Activated naive CD4-positive, alpha-beta T cell (primary cell): ENCODE measurements at places on chromosomes 4 and X.

GRCh38 chrX:13836575-13836974 is 19.7 kb upstream of the GPM6B start:
- DNase-seq, result no peak

DNA sequence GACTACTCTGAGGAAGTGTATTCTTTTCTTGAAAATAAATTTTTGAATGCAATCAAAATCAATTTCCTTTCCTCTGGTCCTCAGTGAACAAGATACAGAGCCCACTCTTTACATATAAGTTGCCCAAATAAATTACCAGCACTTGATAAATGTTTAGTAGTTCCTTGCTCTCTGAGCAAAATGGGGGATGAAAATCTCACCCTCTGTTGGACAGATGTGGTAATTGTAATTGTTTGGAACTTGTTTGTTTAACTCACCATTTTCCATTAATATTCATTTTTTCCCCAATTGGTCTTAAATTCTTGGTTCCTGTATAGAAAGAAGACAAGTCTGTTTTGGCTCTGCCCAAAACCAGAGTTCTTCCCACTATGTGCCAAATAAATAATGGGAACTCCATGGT is 146.3 kb downstream of the LDB2 start:
- DNase-seq, result no peak

DNA sequence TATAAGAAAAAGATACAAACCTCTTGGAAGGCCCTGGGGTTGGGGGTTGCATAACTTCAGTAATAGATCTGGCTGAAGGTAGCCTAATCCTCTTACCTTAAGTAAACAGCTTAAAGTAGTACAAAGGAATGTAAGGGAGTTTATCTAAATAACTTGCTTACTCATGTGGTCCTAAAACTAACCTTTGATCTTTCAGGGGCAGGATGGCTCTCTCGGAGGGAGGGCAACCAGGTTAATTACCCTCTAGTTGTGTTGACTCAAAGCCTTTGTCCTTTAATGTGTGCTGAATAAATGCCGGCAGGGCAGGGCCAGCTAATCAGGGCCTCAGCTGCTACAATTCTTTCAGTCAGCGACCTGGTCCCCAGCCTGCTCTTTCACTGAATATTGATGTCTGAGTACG is 822.0 kb upstream of the SLIT2 start:
- no peak for DNase-seq

DNA sequence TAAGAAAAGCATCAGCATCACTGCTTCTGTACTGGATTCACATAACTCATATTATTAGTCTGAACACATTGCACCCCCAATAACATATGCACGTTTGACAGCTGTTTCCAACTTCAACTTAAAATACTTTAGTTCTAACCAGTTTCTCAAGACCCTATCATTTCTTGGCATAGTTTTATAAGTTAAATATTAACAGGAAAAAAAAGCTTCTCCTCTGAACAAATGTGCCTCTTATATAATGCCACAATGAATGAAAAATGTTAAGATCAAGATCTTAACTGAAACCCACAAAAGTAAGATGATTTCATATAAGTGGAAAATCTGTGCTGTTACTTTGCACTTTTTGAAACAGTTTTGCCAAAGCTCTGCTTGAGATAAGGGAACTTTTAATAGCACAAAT is 652.8 kb upstream of the FAM241A start:
- DNase-seq, result no peak

DNA sequence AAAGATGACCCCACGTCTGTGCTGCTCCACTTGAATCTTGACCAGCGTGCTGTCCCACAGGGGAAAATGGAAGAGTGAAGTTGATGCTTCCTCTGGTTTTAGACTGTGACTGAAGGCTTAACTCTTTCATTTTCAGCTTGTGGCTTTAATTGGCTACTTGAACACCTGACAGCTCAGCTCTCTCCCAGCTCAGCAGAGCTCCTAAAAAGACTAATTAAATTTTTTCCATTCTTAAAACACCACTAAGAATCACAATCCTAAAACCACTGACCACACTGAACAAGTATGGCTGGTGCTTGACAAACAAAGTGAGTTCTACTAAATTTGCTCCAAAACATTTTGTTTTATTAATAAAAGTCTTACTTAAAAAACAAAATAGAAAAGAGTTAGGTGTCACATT is 71.7 kb downstream of the SRPX start:
- DNase-seq, result no peak

DNA sequence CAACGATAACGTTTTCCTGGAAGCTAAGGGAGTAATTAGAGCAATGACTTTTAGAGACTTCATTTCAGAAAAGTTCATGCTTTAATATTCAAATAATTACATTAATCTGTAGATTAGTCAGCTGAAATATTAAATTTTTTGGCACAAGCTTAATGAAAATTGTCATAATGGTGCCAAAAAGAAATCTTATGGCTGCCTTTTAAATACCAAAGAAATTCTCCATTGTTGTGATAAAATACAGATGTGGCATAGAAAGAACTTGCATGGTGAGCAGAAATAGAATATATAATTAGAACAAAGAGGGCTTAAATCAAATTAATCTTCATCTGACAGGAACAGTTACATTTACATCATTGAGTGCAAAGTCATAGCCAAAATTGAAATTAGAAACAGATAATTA is 263.5 kb downstream of the AFF2 start:
- DNase-seq, result no peak

GRCh38 chr4:48844843-48845242 is 14.0 kb downstream of the OCIAD1 start:
- DNase-seq, result no peak

GRCh38 chr4:89469930-89470375 is 162.4 kb upstream of the GPRIN3 start:
- DNase-seq, result no peak

DNA sequence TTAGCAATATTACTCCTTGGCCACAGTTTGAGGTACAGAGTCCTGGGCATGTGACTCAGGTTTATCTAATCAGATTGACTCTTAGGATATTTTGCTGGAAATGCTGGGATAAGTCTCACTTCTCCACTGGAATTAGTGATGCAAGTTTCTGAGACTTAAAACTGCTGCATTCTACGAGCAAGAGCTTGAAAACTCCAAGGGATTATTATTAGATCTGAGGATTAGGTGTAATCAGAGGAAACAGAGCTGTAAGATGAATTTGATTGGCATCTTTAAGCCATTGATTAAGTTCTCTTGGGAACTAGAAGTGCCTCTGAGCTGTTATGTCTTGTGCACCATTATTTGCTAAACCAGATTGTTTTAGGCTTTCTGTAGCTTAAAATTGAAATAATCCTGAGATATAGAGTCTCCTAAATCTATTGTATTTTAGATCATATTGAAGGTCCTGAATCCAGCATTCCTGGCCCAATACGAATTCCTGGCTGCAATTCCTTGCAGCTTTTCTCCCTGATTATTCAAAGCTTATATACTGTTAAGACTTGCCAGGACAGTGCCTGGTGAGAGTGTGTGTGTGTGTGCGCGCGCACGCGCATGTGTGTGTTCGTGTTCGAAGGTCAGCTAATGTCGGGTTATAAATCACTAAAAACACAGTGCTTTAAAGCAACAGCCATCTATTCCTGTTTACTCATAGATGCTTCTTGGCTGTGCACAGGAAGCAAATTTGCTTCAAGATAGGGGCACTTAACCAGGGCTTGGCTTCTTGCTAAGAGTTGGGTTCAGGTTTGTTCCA is 735.1 kb downstream of the STIM2 start:
- no peak for DNase-seq

GRCh38 chrX:136055651-136056221 is 70.5 kb downstream of the SLC9A6 start:
- DNase-seq, result no peak

GRCh38 chr4:14392378-14392777 is 609.9 kb upstream of the CPEB2 start:
- DNase-seq, result no peak

DNA sequence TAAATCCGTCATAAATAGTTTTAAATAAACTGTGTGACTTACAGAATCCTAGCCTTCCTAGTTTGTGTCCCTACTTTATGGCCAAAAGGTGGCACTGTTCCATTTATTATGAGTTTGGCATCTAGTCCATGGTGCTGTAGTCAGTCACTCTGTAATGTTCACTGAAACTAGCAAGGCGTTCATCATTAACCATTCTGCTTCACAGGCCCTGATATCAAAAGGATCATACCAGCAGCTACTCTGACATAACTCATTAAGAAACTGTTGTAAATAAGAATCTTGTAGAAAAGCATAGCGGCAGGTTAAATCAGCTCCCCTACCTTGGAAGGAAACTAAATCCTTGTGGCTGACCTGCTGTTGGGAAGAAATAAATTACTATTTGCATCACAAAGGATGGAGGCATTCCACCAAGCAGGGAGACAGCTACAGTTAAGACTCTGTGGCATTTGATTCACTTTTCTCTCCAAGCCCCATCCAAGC is 919.6 kb upstream of the DIAPH2 start:
- no peak for DNase-seq

DNA sequence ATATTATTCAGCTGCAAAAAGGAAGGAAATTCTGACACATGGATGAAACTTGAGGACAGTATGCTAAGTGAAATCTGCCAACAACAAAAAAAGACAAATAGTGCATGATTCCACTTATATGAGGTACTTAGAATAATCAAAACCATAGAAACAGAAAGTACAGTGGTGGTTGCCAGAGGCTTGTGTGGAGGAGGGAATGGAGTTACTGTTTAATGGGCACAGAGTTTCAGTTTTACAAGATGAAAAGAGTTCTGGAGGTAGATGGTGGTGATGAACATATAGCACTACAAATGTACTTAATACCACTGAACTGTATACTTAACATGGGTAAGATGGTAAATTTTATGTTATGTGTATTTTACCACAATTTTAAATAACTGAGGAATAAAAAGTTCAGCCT is 212.0 kb upstream of the KLF3 start:
- no peak for DNase-seq

- no peak for DNase-seq
Measured at GRCh38 chrX:13852001-13852695, 35.3 kb upstream of the GPM6B start.

GRCh38 chrX:40502688-40503087 is 78.1 kb upstream of the ATP6AP2 start:
- no peak for DNase-seq

DNA sequence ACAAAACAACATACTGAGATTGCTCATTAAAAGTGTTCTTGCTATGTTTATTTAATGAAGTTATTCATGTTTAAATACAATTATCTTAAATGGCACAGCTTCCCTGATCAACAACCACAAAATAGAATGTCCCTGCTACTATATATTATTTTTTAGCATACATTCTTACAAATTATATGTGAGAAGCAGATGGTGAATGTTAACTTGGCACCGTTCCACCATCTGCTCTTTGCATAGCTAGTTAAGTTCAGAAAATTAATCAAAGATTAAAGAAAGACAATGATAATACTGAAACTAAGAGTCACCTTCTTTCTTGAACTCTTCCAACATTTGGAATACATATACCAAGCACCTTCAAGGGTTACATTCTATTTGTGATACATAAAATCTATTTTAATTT is 94.2 kb downstream of the PPP3CA start:
- DNase-seq, result no peak

- no peak for DNase-seq
Measured at GRCh38 chr4:100688368-100688767, 170.5 kb upstream of the EMCN start.

GRCh38 chr4:118410138-118410537 is 57.3 kb upstream of the PRSS12 start:
- DNase-seq, result no peak

DNA sequence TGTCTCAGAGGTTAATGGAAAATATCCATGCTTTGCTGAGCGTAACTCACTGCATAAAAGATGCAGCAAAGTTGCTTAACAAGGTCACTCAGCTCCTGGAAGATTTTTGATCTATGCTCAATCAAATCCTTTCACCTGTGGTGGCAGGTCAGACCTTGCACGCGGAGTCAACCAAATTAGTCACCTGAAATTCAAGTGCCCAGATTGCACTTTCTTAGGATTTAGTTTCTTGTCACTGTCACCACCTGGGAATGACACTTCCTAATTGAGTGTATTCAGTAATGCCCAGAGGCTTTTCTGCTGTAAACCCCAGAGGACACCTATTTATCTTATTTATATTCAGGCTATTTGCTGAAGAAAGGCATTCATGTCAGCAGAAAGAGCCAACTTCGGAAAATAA is 215.8 kb upstream of the SMIM31 start:
- no peak for DNase-seq

DNA sequence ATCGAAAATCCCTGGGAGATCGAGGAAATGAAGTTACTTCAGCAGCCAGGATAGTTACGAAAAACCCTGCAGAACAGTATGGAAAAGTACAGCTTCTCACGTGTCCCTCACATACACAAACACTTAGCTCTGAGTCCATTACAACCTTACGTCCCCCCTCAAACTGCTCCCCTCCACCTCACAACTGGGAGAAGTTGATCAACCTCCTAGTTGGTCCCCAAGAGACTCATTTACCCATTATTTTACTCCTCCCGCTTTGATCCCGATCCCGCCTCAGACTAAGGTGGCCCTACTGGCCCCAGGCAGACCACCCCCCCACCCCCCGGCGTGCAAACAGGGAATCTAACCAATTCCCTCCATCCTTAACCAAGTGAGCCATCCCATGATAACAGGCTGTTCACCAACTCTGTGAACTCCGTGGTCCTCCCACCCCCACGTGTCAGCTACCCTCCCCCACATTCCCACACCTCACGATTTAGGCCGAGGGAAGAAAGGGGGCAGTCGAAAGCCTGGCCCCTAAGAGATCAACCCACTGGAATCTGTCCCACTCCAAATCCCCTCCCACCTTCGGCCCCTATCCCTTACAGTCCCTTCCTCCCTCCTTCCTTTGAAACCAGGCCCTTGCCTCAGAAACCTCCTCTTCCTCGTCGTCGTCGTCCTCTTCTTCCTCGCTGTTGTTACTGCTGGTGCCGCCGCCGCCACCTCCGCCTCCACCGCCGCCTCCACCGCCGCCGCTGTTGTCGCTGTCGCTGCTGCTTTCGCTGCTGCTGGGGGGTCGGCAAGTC is 755 bp downstream of the ANKRD17 start:
- DNase-seq, result no peak

GRCh38 chrX:11733614-11734013 is 24.4 kb upstream of the MSL3 start:
- no peak for DNase-seq

DNA sequence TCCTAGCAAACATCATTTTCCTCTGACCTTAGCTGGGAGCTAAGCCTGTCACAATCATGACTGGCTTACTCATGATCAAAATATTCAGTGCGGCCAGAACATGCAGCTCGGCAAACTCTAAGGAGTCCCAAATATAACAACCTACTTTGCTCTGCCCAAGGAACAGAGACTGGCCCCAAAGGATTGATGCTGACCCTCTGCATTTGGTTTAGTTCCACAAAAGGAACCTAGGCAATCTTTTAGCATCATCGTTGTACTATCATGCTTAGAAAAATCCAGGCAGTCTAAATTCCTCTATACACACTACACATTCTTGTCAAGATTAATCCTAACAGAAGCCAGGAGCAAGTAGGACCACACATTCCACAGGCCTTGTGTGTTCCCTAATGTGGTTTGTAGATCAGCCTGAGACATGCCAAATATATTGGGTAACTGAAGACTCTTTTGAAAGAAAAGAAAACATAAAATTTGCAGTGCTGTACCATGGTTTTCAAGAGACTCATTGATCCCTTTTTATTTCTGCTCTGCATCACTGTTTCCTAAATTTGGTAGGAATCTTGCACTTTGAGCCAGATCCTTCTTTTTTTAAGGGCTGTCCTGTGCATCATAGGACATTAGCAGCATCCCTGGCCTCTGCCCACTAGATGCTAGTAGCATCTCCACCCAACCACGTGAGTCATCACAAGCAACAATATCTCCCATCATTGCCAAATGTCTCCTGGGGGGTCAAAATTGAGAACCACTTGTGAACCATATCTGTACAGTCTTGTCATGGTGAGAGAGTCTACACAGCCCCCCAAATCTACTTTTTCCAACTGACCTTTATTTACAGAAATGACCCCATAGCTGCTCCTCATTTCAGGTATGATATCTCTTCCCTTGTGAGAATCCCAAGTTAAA is 17.6 kb upstream of the CC2D2A start:
- DNase-seq, result no peak
